GM23338 (cell line): ENCODE measurements at places on chromosomes 12 and 14. TPM values are rescaled to one million over a fixed set of nuclear protein-coding genes. Genes with fewer than 3 reads are reported as not detected.

DDN gene
- total RNA-seq: 0.04 and 0.10 TPM in 2 replicates

SDSL gene
- not detected in 2 replicates for total RNA-seq

CLEC4D gene
- 0.90 TPM in 1 of 2 replicates, not detected in the other for total RNA-seq

CCDC175 gene
- not detected in 2 replicates for total RNA-seq

SYNDIG1L gene
- total RNA-seq: 1.6 and 2.1 TPM in 2 replicates

SLC38A2 gene
- total RNA-seq: 665 and 718 TPM in 2 replicates

FGF23 gene
- total RNA-seq: 0.23 and 0.56 TPM in 2 replicates

OR9K2 gene
- 0.14 TPM in 1 of 2 replicates, not detected in the other for total RNA-seq

DNA sequence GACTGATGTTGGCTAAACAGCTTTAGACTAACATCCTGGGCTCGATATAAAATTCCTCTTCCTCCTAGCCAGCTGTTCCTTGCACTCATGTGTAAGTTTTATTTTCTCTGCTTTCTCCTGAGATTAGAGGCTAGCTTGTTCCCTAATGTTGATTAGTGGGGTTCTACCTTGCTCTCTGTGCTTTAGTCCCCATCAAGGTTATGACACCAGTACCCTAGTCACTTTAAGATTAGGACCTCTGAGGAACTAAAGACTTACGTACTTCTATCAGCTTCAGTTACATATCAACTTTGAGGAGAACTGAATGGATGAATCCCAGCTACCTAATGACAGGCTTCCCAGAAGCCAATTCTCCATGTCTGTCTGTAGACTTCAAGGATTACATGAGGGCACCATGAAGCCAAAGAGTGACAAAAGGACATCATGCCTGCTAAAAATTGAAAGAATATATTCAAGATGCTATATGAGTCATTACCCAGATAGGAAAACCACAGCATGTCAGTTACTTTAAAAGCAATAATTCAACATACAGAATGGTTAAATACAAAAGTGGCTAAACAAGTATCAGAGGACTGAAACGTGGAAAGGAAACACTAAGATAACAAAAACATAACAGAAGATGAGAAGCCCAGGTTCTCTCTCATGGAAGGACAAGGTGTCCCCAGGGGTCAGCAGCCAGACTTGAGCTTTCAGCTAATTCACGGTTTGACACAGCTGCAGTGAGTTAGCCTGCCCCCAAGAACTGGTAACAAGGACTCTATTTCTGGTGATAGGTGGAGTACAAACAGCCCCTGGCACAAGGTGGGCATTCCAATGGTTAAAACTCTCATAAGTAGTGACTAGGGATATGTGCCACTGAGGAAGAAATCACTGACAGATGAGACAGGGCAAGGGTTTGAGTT lies 20.4 kb downstream of the ADAM20 start:
- H3K36me3 ChIP-seq: no peaks in the 10 kb centered on the region
- DNase-seq: no peak
- H3K4me1 ChIP-seq: 0 out of 2 replicates have a peak, but pooled peaks cover 3% of the 10 kb centered on the region

DNA sequence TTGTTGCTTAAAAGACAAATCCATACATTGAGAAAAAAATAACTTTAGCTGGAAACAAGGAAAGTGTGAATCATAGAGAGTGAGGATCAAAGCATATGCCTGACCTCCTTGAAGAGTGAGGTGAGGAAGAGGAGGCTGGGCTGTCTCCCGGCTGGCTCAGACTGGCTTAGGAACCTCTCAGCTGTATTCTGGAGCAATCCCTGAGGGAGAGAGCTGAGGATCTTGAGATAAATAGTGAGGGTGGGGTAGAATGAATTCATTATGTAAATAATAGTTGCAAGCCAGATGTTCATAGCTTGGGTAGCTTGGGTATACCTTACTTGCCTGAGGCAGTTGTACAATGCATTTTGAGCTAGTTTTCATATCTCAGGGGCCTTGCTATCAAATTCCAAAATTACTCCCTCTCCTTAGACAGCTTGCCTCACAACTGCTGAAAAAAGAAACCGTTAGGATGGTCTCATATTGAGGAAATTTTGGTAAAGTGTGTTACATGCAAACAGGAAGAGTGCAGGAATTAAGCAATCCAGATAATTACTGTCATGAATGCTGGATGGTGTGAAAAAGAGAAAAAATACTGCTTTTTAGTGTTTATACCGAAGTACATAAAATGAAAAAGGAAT lies 30.5 kb upstream of the SLC15A5 start:
- H3K36me3 ChIP-seq: no peaks in the 10 kb centered on the region
- H3K4me3 ChIP-seq: no peak overlapping the region
- no peak for DNase-seq
- H3K27me3 ChIP-seq: no peaks in the 10 kb centered on the region
- H3K4me1 ChIP-seq: no peaks in the 10 kb centered on the region
- H3K27ac ChIP-seq: no peak overlapping the region

- peaks cover 11% of the 10 kb centered on the region for H3K4me1 ChIP-seq
- no peak overlapping the region for H3K4me3 ChIP-seq
- H3K36me3 ChIP-seq: peaks cover 10% of the 10 kb centered on the region
- peak; percentile 27 for DNase-seq
- H3K27me3 ChIP-seq: no peaks in the 10 kb centered on the region
- H3K27ac ChIP-seq: no peak overlapping the region
Observed at GRCh38 chr12:79448816-79449215, 241.9 kb downstream of the PAWR start.

DNA sequence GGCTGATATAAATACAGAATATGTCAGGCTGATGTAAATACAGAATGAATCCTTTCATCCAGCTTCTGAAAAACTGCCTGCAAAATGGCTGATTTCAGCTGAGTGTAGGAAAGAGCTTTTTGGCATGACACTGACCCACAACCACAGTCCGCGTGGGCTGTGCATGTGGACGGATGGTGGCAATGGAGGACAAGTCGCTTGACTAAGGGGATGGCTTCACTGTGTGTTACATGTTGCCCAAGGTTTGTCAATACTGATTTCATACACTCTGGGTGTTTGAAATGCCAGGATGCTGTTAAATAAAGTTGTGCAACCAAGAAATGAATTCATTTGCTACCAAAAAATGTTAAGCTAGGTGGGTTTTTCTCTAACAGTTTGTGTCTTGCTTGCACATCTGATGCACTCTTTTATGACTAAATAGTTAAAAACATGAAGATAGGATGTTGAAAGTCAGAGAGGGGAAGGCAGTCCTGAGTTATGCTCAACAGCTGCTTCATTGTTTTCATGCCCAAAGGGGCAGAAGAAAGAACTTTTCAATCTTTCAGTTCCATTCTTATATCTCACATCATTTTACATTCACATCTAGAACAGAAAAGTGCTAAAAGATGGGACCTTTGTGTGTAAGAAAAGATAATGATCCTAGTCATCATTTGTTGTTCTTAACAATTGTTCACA lies 36.5 kb upstream of the OVCH1 start:
- H3K4me1 ChIP-seq: no peaks in the 10 kb centered on the region
- no peak overlapping the region for H3K4me3 ChIP-seq
- no peak for DNase-seq
- no peak overlapping the region for H3K27ac ChIP-seq
- no peaks in the 10 kb centered on the region for H3K36me3 ChIP-seq

GRCh38 chr12:109163167-109163566 lies 46.8 kb downstream of the ACACB start:
- H3K4me3 ChIP-seq: no peak overlapping the region
- DNase-seq: no peak
- H3K4me1 ChIP-seq: no peaks in the 10 kb centered on the region
- no peak overlapping the region for H3K27ac ChIP-seq

- no peak overlapping the region for H3K4me3 ChIP-seq
- H3K27me3 ChIP-seq: no peaks in the 10 kb centered on the region
- peaks cover 8% of the 10 kb centered on the region; the same call in 1 of the 2 replicates for H3K4me1 ChIP-seq
- no peak overlapping the region for H3K27ac ChIP-seq
Observed at GRCh38 chr12:51442324-51442723, 17.7 kb downstream of the SLC4A8 start.

GRCh38 chr12:11651785-11652184 lies 2.3 kb downstream of the ETV6 start:
- no peaks in the 10 kb centered on the region for H3K27me3 ChIP-seq
- no peaks in the 10 kb centered on the region for H3K36me3 ChIP-seq
- peak overlapping the region; percentile 62; the same call in 1 of the 2 replicates for H3K27ac ChIP-seq
- peak overlapping the region; percentile 89 for H3K4me3 ChIP-seq
- H3K4me1 ChIP-seq: peaks cover 41% of the 10 kb centered on the region

DNA sequence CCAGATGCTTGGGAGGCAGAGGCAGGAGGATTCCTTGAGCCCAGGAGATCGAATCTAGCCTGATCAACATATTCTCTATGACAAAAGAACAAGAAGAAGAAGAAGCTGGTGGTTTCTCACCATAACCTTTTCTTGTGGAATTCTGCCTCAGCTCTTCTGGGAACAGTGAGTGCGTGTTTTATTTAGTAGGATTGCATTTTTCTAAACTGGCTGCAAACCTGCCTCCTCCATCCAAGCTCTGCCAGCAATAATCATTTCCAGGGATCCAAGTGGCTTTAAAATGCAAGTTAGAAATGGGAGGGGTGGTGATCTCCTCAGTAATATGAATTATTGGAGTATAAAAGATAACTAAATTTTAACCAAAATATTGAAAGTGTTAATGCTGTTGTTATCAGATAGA lies 46.1 kb upstream of the MMP17 start:
- peak overlapping the region; percentile 77; the same call in 1 of the 2 replicates for H3K27ac ChIP-seq
- no peaks in the 10 kb centered on the region for H3K27me3 ChIP-seq
- H3K4me3 ChIP-seq: no peak overlapping the region
- peaks cover 24% of the 10 kb centered on the region for H3K36me3 ChIP-seq

DNA sequence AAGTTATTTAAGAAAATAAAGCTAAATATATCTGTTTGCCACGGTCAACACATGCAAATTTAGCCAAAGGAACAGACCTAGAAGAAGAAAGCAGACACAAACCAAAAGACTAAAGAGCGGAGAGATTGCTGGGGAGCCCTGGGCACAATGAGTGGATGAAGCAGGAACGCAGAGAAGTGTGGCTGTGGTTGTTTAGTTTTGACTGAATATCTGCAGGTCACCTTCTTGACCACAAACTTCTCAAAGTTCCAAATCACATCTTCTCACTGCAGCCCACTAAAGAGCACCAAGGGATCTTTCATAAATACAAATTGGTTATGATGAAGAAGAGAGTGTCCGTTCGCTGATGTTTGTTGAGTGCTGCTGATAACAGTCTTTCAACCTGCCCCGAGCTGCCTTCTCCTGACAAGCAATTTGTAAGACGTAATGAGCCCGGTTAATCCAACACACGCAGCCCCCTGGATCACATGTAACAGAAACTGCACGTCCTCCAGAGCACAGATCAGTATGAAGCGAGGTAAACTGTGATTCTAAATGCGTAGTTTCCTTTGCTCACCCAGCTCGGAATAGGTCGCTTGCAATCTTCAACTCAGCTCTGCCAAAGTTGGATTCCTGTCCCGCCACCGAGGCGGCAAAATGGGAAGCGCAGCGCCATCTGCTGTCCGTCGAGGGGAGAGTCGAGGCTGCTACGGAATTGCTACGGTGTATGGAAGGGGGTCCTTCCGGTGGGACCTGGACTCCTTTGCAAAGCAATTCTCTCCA lies 120.8 kb downstream of the GXYLT1 start:
- DNase-seq: peak; percentile 82
- H3K36me3 ChIP-seq: no peaks in the 10 kb centered on the region
- H3K27ac ChIP-seq: no peak overlapping the region
- no peak overlapping the region for H3K4me3 ChIP-seq
- peaks cover 5% of the 10 kb centered on the region; the same call in 1 of the 2 replicates for H3K27me3 ChIP-seq

GRCh38 chr12:108819920-108820706 lies 37.3 kb downstream of the SSH1 start:
- no peaks in the 10 kb centered on the region for H3K27me3 ChIP-seq
- no peak overlapping the region for H3K27ac ChIP-seq
- H3K36me3 ChIP-seq: no peaks in the 10 kb centered on the region; the same call in 1 of the 2 replicates
- H3K4me1 ChIP-seq: no peaks in the 10 kb centered on the region
- H3K4me3 ChIP-seq: no peak overlapping the region
- no peak for DNase-seq

DNA sequence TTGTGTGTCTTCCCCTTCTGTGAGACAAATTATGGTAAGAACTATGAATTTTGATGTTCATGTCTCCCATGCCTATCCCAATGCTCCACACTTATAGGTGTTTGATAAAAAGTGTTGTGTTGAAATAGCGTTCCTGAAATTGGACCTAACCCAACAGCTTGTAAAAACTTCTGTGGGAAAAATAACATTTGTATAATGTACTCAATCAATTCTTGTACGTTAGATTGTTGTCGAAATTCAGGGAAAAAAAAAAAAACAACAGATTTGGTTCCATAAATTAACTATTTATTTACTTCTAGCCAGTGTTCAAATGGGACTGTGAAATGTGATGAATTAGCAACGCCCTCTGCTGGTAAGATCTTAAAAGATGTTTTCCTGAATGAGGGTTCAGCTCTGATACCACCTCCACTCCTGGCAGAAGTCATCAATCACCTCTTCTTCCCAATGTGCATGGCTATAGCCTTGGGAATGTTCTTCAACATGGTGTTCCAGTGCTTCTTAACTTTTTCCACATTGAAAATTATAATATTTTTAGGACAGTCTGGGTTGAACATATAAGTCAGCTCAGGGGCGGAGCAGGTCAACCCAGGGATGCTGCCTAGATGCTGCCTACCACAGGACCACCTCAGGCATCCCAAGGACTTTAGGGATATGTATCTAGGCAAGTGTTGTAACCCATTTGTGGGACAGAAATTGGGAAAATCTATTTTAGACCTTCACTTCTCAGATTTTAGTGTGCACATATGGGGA lies 170.6 kb downstream of the OTOGL start:
- no peaks in the 10 kb centered on the region for H3K4me1 ChIP-seq
- H3K27ac ChIP-seq: no peak overlapping the region
- peak; percentile 72 for DNase-seq
- no peak overlapping the region for H3K4me3 ChIP-seq
- H3K27me3 ChIP-seq: no peaks in the 10 kb centered on the region

DNA sequence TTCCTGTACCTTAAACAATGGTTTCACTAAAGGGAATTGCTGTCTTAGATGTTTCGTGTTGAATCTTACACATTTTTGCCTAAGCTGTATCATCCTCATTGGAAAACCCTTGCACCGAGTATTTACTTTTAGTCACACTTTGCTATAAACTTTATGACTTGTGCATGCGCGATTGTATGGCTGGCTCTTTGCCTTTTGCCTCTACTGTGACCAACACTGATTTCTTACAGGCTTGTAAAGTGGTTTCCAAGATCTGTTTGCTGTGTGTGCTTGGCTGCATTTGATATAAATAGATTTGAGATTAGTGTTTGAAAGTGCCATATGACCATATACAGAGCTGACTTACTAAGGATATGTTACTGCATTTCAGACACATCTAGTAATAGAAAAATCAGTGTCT lies 40.5 kb downstream of the RASSF3 start:
- no peaks in the 10 kb centered on the region for H3K27me3 ChIP-seq
- no peak overlapping the region for H3K4me3 ChIP-seq
- H3K4me1 ChIP-seq: peaks cover 28% of the 10 kb centered on the region
- peak overlapping the region; percentile 56 for H3K27ac ChIP-seq

GRCh38 chr12:19946550-19946949 lies 421.8 kb upstream of the PDE3A start:
- H3K27me3 ChIP-seq: no peaks in the 10 kb centered on the region
- H3K27ac ChIP-seq: no peak overlapping the region
- peaks cover 10% of the 10 kb centered on the region for H3K4me1 ChIP-seq
- no peak for DNase-seq
- H3K4me3 ChIP-seq: no peak overlapping the region
- H3K36me3 ChIP-seq: no peaks in the 10 kb centered on the region

DNA sequence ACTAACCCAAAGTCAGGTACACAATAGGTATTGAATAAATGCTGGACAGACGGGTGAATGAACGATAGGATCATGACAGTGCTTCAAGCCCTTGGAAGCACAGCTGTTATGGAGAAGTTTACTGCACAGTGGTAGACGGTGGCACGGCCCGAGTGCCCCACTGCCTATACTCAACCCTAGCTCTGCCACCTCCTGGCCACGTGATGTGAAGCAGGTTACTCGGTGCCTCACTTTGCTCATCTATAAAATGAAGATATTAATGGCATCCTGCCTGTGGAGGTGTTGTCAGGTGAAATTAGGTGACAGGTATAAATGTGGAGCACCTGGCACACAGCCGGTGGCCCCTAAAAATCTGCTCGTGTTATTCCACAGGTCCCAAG lies 5.8 kb downstream of the ASB2 start:
- H3K4me1 ChIP-seq: no peaks in the 10 kb centered on the region; the same call in 1 of the 2 replicates
- DNase-seq: peak; percentile 46
- H3K27ac ChIP-seq: no peak overlapping the region
- no peaks in the 10 kb centered on the region for H3K27me3 ChIP-seq
- no peak overlapping the region for H3K4me3 ChIP-seq
